ENCODE measurements at places on chromosomes 11 and 22. TPM values are rescaled to one million over a fixed set of nuclear protein-coding genes. Genes with fewer than 3 reads are reported as not detected.

GRCh38 chr11:89441606-89442005, 49.6 kb downstream of the NOX4 start:
- DNase-seq, result no peak

- no peak for DNase-seq
Measured at GRCh38 chr11:49851511-49851910, 100.7 kb upstream of the OR4C13 start.

- no peak for DNase-seq
Measured at GRCh38 chr11:19209617-19210370, 8.0 kb upstream of the CSRP3 start.

The SLC22A12 gene
- total RNA-seq, result not detected

The C11orf65 gene
- total RNA-seq, result not detected

DNA sequence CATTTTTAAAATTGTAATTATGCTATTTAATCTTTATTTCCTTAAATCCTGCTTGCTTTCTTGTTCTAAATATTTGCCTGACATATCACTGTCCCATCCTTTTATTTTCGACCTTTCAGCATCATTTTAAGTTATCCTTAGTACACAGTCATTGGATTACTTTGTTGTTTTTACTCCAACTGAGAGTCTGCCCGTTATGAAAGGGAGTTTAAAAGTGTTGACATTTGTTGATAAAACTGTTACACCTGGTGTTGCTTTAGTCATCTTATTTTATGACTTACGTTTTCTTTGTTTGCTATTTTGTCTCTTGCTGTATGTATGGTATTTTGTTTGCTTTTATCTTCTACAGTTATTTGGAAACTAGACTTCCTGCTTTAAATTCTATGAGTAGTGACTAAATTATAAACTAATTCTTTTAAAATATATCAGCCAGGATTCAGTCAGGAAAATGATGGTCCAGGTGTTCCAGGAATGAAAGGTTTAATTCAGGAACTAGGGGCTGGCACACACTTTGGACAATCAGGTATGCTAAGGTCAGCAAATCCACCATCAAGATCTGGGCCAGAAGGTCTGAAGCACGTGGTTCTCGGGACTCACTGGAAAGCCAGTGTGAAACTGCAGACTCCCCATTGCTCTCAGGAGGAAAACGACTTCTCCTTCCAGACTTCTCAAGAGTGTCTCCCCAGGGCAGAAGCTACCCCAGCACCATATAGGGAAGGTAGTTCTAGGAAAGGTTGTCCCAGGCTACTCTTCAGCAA, 86.0 kb downstream of the RASSF10 start:
- DNase-seq, result no peak

The CDCA5 gene
- total RNA-seq, result 7.1 TPM

DNA sequence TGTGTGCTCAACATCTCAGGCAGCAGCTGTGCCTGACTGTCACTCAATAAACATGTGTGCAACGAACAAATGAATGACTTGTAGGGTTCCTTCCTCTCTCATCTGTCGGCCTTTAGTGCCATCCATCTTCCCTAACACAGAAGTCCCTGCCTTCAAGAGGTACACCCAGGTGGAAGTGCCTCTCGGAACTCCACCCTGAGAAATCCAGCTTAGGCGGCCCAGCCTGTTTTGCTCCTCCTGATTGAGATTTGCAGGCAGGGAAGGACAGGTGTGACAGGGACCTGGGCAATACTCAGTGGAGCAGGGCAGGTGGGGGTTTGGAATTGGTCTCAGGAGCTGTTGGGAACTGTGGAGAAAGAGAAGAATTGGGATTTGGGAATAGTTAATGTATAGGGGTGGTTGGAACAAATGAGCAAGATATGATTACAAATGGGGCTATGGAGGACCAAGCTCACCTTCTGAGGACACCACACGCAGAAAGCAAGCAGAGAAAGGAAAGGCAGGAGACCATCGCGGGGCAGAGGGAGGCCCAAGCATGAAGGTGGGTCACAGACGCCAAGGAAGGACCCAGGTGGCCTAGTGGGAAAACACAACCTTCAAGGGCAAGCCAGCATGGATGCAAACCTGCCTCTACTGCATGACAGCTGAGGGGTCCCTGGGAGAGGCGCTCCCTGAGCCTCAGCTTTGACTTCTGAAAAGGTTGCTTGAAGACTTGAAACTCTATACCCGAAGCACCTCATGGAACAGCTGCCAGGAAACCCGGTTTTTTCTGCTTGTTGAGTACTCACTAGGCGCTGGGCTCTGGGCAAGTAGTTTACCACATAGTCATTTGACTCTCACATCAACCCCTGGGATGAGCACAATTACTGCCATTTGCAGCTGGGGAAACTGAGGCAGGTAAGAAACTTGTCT, 40.9 kb upstream of the ANO1 start:
- DNase-seq, result no peak

The HBD gene
- total RNA-seq, result not detected

DNA sequence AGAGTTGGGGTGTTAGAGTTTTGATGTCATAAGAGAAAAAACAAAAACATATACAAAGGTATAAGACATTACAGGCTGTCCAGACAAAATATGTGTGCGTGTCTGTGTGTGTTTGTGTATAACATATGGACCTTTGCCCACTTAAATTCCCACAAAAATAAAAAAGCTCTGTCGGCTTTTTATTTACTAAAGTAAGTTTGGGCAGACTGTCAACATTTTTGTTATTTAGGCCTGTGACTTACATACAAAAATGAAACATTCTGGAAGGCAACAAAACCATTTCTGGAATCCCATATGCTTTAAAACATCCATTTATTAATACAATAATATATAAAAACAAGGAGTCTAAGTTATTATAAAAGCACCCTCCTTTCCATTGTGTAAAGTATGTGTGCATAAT, 960.1 kb upstream of the FAT3 start:
- DNase-seq, result no peak

The UPB1 gene
- 2.7 TPM for total RNA-seq

The ANO3 gene
- 1.8 TPM for total RNA-seq

The IGLL5 gene
- 2.7 TPM for total RNA-seq
